ENCODE measurements at places on chromosomes 2 and 18.

GRCh38 chr2:157460897-157461296 is 17.0 kb upstream of the CYTIP start:
- DNase-seq = no peak

DNA sequence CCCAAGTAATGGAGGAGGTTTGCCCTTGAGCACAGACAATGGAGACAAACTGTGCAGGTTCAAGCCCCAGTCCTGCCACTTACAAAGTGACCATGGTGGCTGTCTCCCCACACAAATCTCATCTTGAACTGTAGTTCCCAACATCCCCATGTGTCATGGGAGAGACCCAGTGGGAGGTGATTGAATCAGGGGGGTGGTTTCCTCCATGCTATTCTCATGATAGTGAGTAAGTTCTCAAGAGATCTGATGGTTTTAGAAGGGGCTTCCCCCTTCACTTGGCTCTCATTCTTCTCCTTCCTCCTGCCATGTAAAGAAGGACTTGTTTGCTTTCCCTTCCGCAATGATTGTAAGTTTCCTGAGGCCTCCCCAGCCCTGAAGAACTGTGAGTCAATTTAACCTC is 225.4 kb downstream of the TXNL1 start:
- no peak for DNase-seq

DNA sequence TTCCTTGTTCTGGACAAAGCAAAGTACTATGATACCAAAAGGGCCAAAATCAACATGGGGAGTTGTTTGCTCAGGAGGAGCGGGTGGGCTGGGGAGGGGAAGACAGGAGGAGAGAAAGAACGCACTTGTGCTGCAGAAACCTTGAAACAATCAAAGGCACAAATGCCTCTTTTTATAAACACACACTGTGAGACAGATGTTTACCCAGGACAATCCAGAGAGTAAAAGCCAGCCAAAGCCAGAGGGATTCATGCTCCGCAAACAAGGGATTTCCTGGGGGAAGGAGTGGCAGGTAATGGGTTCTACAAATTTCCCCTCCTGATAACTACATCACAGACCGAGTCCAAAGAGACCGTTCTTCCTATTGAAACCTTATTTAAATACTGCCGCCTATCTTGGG is 323.5 kb upstream of the SKOR2 start:
- no peak for DNase-seq

- DNase-seq = peak; percentile 72
Measured at GRCh38 chr2:84924173-84925106, 19.0 kb downstream of the TMSB10 start.

DNA sequence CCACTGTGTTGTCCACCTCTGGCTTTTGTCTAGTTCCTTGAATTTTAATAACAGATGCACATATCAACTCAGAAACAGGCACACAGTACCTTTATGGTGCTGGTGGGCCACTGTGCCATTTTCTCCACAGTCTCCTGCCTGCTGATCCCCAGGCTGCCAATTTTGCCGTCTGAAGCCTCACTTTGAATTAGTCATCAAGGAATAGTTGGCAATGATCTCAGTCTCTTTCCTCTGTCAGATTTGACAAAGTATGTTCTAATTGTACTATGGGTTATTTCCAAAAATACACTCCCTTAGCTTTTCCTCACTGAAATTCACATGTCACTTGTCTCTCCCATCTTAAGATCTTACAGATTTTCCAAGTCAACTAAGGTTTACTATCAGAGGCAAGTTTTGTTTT is 140.7 kb downstream of the ZNF516 start:
- DNase-seq = no peak

GRCh38 chr2:71226096-71226964 is 573 bp downstream of the PAIP2B start:
- peak; percentile 47 for DNase-seq

DNA sequence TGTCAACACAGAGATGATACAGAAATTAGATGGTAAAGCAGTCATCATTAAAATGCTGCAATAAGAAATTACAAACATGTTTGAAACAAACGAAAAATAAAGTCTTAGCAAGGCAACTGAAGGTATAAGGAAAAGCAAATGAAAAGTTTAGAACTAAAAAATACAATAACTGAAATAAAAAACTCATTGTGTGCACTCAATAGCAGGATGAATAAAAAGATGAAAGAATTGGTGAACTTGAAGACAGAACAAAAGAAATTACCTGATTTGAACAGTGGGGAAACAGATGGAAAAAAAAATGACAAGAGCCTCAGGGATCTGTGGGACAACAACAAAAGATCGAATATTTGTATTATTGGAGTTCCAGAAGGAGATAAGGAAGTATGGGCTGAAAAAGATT is 46.5 kb downstream of the TSN start:
- no peak for DNase-seq

DNA sequence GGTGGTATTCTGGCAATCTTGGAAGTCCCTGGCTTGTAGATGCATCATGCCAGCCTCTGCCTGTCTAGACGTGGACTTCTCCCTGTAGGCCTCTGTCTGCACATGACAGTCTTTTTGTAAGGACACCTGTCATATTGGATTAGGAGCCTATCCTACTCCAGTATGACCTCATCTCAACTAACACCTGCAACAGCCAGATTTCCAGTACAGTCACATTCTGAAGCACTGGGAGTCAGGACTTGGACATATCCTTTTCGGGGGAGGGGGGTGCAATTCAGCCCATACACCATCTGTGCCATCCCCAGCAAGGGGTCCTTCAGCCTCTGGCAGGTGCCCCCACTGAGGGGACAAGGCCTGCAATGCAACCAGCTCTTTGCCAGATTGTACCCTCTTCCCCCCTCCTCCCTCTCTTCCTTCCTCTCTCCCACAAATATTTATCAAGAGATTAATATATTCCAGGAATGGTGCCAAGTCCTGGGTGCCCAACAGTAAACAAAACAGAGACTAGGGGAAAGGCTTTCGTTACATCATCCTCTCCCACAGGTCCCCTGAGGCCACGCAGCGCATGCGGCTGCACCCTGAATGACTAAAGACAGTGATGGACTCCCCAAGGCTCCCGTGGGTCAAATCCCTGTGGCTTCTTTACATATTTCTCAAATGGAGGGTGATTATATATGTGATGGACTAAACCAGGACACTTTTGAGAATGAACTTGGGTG is 20.5 kb upstream of the MYCN start:
- DNase-seq = no peak

- DNase-seq = no peak
Measured at GRCh38 chr2:65367524-65367923, 64.9 kb downstream of the SPRED2 start.

GRCh38 chr18:78792736-78793135 is 186.9 kb upstream of the SALL3 start:
- DNase-seq = no peak

- DNase-seq = no peak
Measured at GRCh38 chr18:2990956-2991640, 21.8 kb downstream of the LPIN2 start.

DNA sequence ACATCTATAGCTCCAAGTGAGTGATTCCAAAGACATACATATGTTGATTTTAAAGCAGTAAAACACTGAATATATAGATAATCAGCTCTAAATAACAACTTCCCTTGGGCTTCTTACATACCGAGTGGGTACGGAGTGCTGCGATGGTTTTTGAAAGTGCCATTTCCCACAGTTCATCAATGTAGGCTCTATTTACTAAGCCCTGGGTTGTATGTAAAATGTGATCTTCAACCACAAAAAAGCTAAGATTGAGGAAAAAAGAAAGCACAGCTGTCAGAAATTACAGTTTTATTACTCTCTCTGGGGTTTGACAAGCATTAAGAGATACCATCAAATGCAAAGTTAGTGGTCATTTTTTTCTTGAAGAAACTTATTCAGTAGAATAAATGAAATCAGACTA is 312.8 kb downstream of the EXOC6B start:
- DNase-seq = no peak

GRCh38 chr2:110166266-110166665 is 38.5 kb downstream of the NPHP1 start:
- no peak for DNase-seq

DNA sequence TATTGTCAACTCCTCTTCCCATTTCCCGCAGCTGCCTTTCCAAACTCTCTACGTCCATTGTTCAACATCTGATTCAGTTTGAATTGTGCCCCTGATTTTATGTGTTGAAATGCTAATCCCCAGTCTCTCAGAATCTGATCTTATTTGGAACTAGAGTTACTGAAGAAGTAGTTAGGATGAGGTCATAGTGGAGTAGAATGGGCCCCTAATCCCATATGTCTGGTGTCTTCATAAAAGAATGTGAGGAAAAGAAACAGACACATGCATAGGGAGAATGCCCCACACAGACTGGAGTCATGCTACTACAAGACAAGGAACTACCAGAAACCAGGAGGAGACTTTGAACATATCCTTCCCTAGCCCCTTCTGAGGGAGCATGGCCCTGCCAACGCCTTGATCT is 99.2 kb downstream of the LRP1B start:
- DNase-seq = no peak

DNA sequence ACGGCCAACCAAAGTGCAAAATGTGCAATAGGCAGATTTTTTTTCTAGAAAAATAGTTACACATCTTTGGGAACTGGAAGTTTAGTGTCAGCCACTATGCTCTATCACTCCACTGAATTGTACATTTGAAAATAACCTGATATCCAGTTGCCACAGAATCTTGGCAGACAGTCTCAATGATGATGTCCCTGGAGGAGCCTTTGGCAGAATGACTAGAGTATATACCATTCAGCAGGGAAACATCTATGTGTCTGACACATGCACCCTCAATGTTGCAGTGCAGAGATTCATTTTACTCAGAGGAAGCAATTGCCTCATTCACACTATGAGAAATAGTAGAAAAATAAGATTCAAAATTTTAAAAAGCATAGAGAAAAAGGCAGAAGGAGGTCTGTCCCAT is 475.8 kb downstream of the LRRTM4 start:
- DNase-seq = no peak

DNA sequence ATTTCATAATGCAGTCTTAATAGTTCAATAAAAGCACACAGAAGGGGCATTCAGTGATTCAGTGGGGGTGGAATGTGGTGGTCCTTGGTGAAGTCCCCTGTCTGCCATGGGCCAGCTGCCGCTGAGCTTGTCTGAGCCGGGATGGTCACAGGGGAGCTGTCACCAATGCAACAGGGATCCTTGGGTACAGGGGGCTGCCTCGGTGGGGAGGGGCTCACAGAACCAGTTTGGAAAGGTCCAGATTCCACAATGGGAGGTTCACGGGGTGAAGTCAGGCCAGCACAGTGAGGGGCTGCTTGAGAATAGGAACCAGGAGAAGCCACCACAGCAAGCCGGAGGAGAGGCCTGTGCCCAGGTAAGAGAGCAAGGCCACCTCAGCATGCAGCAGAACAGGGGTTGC is 75.4 kb downstream of the GYPC start:
- no peak for DNase-seq

GRCh38 chr2:182360663-182361260 is 66.1 kb downstream of the PDE1A start:
- no peak for DNase-seq

- no peak for DNase-seq
Measured at GRCh38 chr2:16870491-16871076, 204.9 kb upstream of the CYRIA start.

- peak; percentile 67 for DNase-seq
Measured at GRCh38 chr2:127084611-127085316, 22.2 kb downstream of the BIN1 start.

DNA sequence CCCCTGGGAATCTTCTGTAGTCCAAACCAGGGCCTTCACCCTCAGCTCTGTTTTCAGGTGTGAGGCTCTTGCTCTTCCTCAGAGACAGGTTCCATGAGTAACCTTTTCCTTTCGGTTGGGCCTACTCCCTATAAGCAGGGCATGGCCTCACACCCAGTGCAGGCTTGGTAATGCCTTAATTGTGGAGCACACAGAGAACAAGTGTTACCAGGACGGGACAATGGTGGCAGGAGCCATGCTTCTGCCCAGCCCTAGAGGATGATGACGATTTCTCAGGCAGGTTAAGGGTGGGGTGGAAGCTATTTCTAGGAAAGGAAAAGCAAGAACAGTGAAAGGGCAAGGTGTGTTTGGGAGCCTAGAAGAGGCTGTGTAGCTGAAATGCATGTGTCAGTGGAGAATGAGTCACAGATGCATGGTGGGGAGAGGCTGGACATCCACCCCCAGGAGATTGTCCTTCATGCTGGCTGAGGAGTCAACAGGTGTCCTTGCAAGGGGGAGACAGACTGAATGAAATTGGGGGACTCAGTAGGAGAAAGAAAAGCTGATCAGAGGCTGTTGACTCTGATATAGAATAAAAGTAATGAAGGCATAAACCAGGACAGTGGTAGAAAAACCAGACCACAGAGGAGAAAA is 22.0 kb upstream of the SERPINB12 start:
- DNase-seq = no peak

- DNase-seq = no peak
Measured at GRCh38 chr2:83238111-83238510, 1221.0 kb downstream of the SUCLG1 start.

- peak; percentile 53 for DNase-seq
Measured at GRCh38 chr2:166375736-166376487, at the start of gene SCN9A. Gene SCN9A (minus strand): TSS chr2:166375944. CDS start chr2:166311756, 64,188 bp downstream.

GRCh38 chr2:130369311-130369964 is 13.6 kb downstream of the PTPN18 start:
- no peak for DNase-seq

- no peak for DNase-seq
Measured at GRCh38 chr18:10559553-10560451, 34.0 kb downstream of the NAPG start.

DNA sequence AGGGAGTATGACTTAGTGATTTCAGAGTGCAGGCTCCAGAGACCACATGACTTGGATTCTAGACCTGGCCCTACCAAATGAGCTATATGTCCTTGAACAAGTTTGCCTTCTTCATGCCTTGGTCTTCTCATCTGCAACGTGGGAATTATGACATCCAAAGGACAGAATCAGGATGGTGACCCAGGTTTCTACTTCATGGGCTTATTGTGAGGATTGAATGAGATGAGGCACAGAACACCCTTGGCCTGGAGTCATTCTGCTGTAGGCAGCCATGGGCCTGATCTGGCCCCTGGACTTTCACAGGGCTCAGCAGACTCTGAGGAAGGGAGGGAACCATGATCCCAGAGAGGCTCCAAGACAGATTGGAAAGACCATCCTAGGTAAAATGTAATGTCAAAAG is 85.6 kb upstream of the HAAO start:
- DNase-seq = no peak

DNA sequence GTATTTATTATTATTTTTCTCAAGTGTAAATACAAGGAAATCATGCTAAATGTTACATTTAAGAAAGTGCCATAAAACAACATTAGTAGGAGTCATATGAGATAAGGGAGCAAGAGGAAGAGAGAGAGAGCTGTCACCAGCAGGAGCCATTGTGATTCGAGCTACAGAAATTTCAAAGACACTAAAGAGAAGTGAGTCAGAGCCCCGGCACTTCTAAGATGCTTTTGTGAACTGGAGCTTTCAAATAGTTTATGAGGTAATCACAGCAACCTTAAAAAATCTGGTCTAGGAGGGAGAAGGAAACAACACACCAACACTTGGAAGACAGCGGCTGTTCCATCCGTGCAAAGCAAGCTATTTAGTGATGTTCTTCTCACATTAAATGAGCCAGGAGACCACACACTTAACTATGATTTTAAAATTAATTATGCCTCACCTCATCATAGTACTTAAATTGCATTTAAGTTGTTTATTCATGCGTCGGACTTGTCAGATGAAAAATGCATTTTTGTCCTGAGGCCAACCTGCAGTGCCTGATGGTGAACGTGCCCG is 382.7 kb upstream of the SALL3 start:
- DNase-seq = no peak

Data from activated T-cell treated with anti-CD3 and anti-CD28 coated beads, Interleukin-2, amount 50 U/mL, for 48 hours (primary cell).